C1 segment of cervical spinal cord (tissue), 14 donors: ENCODE measurements at places on chromosomes 7 and 10.

GRCh38 chr10:79067241-79068202 lies 1.2 kb upstream of the ZMIZ1 start:
- DNase-seq, result peak; percentile 79

GRCh38 chr10:12634621-12634931 lies 285.2 kb downstream of the CAMK1D start:
- DNase-seq, result no peak

DNA sequence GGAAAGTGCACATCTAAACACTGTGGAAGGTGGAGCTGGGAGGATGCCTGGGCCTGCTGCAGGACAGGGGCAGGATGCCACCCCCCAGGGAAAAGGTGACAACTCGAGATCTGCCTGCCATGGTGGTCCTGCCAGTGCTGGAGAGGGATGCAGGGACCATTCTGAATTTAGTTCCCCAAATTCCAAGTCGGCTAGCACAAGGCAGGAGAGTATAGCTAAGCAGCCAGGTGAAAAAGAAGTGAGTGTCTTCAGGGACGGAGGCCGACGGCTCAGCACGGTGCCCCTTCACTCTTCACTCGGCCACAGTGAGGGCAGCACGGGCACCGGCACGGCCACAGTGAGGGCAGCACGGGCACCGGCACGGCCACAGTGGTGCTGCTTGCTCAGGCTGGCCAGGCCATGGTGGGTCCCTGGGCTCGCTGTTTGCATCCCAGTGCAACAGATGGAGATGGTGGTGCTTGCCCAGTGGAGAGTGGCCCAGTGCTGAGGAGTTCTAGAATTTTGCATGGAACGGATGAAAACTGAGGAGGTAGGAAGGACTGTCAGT lies 161.3 kb upstream of the SHH start:
- no peak for DNase-seq

DNA sequence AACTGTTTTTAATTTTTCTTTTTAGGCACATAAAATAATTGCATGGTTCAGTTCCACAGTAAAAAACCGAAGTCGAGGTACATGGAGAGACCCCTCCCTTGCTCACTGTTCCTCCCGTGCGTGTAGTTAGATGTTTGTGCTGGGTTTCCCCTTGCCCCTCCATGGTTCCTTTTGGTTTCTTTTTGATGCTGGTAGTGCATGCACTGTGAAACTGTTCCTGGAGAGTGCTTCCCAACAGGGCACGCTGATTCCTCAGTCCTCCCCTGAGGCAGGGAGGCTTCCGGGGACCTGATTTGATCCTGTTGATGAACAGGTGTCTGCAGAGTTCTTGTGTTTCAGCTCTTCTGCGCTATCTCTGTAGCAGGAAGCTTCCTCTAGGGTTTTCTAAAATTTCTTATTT lies 69.5 kb downstream of the ADCY1 start:
- no peak for DNase-seq

- DNase-seq, result no peak
Observed at GRCh38 chr10:59965899-59966650, 59.7 kb upstream of the CCDC6 start.

DNA sequence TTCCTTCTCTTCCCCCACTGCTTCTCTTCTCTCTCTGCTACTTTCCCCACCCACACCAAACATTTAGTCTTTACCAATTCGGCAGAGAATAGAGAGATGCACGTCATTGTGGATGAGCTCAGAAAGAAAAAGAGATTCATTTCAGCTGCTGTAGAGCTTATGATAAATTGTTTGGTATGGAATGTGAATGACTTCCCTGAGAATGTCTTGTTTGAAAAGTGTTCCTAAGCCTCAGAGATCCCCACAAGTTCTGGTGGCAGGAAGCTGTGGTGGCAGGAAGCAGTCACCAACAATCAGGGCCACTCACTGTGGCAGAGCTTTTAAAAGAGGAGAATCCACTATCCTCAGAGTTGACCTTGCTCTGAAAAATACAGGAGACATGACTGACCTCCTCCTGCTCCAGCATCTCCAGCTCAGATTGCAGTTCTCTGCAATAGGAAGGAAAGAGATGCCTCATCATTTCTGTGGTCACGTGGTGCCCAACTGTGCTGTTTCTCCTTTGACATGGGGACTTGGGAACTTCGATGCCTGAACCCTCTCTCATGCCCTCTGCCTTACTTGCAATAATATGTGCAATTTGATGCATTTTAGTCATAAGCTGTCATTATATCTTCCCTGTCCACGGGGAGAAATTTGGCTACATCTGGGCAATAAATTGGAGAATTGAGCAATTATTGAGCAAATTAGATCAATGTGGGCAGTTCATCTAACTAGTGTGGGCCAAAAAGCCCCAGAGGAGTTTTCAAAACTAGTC lies 76.5 kb downstream of the BMPER start:
- no peak for DNase-seq

GRCh38 chr7:103573479-103574058 lies 127.6 kb upstream of the SLC26A5 start:
- DNase-seq, result no peak

DNA sequence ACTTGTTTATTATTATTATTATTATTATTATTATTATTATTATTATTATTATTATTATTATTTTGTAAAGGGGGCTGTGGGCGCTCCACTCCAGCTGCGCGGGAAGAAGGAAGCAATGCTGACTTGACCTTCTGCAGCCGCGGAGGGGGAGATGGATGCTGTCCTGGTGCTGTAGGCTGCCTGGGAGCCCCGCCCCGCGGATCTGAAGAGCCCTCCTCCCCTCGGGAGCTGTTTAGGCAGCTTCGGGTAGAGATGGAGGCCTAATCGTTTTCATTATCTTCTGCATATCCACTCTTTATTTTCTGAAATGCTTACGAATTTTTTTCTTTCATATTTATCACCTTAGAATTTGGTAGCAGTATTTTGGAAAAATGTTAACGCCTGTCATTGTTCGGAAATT lies 101.2 kb upstream of the KLF6 start:
- DNase-seq, result no peak

DNA sequence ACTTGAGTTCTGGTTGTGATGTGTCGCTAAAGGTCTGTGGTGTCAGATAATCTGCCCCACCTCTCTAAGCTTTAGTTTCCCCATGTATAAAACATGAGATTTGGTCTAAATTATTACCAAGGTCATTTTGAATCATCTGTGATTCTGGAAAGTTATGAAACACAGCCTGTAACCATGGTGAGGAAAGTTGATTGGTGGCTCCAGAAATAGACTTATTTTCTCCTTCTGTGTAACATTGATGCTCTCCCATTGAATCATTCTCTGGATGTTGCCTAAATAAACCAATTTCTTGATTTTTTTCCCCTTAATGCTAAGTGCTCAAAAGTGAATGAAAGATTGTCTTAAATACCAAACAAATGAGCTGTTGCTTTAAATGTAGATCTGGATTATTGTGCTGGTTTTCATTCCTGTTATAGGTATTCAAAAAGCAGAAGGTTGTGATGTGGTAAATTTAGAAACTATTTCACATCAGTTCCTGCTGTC lies 30.0 kb upstream of the PCGF5 start:
- DNase-seq, result no peak

DNA sequence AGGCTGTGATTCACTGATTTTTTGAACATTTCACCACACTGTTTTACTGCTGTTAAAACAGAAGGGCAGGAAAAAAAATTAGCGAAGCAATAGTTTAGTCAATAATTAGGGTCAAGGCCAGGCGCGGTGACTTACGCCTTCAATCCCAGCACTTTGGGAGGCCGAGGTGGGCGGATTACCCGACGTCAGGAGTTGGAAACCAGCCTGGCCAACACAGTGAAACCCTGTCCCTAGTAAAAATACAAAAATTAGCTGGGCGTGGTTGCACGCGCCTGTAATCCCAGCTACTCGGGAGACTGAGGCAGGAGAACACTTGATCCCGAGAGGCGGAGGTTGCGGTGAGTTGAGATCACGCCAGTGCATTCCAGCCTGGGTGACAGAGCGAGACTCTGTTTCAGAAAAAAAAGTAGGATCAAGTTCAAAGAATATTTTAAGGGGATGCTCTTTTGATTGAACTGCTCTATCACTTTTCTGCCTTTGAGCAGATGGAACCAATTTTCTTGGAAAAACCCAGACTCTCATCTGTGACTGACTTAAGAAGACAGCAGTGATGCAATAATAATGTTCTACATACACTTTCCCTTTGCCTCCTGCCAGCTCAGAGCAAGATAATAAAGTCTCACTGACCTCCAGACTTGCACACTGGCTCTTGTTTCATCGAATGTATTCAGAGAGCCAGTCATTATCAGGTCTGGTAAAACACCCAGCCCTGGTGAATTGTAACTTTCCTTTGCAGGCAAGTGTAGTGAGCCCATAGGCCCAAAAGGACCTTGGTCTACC lies 1.6 kb upstream of the PPA1 start:
- DNase-seq, result no peak

DNA sequence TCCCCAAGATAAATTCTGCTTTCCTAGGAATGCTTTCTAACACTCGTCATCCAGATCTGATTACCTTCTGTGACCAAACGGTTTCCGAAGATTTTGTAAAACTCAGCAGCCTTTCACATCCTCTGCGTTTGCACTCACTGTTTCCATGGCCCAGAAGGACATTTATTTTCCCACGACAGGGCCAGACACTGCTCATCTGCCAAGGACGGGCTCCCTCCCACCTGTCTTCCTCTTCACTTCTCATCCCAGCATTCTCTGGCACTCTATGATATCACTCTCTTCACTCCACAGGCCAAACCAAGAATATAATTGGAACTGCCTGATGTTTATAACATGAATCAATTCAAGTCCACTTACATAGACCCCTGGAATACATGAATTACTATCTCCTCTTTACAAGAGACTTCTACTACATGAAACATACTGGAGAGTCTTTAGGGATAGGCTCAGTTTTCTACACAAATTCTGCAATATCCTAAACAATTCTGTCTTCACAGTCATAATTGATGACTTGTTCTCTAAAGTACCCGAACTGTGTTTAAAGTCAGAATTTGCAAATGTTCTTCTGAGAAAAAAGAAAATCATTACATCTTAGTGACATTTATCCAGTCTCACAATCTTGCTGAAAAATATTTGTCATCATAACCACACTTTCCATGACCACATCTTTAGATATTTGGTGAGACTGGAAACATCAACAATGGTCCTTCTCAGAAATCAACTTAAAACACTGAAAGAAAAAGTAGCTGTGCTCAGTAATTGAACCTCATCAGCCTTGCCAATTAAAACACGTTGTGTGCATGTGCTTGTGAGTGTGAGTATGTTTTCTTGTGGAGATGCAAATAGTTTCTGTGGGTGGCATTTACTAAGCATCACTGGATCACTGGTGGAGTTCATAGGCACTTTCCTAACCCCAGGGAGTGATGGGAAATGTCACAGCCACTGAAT lies 79.5 kb upstream of the PRSS58 start:
- no peak for DNase-seq
